PC-3 (cell line): ENCODE measurements at places on chromosomes 11 and 22.

DNA sequence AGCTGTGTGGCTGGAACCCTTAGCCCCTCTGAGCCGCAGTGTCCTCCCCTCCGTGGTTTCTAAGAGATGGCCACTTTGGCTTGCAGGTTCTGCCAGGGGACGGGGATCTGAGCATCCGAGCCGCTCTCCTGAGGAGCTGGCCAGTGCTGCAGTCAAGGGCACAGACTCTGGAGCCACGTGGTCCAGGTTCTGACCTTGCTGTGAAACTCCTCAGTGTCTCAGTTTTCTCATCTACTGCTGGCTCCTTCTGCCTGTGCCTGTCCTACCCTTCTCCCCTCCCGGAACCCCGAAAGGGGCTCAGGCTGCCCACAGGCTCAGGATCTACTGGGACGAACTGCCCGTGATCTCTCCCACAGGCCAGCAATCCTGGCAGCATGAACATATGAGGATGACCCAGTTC lies 65.4 kb upstream of the TTLL12 start:
- no peak for DNase-seq

DNA sequence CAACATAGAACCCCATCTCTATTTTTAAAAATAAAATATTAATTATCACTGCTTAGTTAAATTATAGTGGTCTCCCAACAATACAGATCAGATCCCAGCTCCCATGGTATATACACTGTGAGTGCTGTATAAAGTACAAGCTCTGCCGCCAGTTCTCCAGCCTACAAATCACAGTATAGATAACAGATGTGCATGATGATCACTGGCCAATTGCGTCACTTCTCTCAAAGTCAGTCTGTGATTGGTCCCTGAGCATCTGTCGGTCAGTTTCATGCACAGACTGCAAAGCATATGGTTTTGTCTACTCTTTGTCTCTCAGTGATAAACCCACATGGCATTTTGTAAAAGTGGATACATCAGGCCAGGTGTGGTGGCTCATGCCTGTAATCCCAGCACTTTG lies 15.7 kb downstream of the PPARA start:
- DNase-seq, result no peak

DNA sequence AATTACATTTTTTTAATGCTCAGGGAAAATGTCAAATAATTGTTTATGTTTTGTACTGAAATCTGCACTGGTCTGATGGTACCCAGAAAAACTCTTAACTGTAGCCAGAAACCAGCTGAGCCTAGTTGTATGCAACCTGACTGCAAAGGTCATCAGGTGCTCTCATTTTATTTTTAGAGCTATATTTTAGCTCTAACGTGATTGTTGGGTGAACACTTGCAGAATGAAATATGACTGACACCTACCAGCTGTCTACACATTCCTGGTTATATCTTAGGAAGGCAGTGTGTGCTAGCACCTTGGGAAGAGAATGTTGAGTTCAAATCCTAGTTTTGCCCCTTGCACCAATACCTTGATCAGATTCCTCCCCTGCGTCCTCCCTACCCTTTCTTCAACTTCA lies 23.6 kb downstream of the PTPRJ start:
- DNase-seq, result no peak

DNA sequence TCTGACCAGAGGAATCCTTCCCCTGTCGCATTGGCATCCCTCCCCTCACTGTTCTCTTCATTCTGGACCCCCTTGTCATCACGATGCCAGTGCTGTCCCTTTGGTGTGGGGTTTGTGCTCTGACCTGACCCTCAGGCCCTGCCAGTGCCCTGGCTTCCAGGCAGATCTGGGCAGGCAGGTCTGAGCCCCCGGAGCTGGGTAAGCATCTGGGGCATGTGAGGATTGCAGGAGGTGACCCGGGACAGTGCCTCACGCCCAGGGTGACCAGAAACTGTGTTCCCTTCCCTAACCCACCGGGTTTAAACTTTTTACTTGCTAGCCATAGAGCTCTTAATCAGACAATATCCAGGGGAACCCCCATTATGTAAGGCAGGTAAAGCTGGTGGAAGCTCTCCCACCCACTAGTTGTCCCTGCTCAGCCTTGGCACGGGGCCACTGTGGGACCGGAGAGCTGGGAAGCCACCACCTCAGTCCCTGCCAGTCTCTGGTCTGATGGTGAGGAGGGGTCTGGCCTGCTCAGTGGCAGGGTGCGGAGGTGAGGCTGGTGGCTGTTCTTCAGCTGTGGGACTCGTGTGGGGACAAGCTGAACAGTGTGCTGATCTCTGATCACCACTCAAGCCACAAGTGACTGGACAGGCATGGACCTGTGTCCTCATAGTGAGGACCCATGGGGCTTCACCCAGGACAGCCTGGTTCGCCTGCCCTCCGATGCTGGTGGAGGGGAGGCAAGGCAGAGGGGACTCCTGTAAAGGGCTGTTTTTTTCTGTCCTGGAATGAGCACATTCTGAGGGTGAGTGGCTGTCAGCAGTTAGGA lies 38.0 kb downstream of the BCR start:
- no peak for DNase-seq

DNA sequence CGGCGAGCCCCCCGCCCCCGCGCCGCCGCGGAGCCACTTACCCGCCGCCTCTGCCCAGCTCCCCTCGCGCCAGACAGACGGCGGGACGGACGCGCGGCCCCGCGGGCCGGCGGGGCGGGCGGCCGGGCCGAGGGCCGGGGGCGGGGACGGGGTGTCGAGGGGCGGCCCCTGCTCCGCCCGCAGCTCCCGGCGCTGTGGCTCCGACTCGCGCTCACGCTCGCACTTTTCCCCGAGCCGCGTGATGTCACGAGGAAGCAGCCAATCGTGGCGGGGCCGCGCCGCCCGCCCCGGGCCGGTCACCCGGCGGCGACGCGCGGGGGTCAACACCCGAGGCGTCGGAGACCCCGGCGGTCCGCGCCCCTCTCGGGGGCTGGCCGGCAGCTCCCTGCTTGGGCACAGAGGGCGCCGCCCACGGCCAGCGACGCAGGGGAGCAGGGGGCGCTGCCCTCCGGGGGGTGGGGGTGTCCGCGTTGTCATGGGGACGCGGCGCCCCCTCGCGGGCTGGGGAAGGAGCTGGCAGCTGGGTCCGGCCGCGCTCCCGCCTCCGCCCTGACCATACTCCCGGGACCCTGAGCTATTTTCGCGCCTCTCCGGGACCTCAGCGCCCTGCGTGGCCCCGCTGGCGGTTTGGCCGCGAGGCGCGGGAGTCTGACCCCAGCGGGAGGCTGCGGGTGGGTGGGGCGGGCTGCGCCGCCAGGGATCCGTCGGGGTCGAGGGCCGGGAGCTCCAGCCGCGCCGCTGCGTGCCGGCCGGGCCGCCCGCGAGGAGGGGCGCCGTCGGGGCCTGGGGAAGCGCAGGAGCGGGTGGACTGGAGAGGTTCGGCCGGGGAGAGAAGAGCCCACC lies at the start of gene CHRM4:
Gene CHRM4 (minus strand): TSS at position 199 of the 843 bp plus-strand sequence. CDS start 5,219 bp downstream, outside the sequence.
- no peak for DNase-seq

GRCh38 chr11:102320679-102321078 lies 3.4 kb downstream of the BIRC3 start:
- DNase-seq, result no peak

DNA sequence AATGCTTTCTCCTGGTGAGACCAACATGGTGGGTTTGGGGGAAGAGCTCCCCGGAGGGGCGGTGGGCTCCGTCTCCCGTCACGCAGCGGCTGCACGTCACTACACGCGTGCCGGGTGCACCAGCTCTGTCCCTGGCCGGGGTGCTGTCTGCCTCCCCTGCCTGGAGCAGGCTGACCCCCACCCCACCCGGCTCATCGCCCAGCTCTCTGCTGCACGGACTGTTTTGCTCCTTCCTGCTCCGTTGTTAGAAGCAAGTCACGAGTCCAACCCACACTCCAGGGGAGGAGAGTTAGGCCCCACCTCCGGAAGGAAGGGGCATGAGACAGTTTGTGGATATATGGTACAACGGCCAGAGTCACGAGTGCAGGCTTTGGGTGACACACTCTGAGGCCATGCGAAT lies 364.9 kb downstream of the BRD1 start:
- DNase-seq, result no peak

- DNase-seq, result peak; percentile 90
These were observed 1.3 kb upstream of the STX3 start for GRCh38 chr11:59753650-59754493.

GRCh38 chr22:29030618-29031226 lies 30.9 kb downstream of the C22orf31 start:
- DNase-seq, result peak; percentile 76

GRCh38 chr11:70601861-70602538 lies 203.7 kb downstream of the CTTN start:
- no peak for DNase-seq

GRCh38 chr11:102843489-102843888 lies at the start of gene MMP3:
TSS of gene MMP3 (minus strand) at chr11:102843609. CDS start at chr11:102843546, 63 bp downstream.
- peak; percentile 73 for DNase-seq

DNA sequence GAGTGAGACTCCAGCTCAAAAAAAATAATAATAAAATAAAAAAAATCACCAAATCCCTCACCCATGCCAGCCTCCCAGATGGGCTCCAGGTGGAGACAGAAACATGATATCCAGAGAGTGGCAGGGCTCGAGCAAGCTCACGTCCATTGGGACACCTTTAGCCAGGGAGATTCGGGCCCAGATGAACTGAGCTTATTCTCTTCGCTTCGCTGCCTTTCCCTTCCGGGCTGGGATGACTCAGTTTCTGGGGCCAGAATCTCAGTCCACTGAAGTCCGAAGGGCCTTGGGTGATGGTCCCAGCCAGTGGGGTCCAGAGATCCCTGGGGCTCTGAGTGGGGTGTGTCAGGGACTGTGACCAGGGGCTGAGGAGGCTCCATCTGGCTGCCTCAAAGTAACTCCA lies 23.0 kb upstream of the MYEOV start:
- DNase-seq, result no peak

DNA sequence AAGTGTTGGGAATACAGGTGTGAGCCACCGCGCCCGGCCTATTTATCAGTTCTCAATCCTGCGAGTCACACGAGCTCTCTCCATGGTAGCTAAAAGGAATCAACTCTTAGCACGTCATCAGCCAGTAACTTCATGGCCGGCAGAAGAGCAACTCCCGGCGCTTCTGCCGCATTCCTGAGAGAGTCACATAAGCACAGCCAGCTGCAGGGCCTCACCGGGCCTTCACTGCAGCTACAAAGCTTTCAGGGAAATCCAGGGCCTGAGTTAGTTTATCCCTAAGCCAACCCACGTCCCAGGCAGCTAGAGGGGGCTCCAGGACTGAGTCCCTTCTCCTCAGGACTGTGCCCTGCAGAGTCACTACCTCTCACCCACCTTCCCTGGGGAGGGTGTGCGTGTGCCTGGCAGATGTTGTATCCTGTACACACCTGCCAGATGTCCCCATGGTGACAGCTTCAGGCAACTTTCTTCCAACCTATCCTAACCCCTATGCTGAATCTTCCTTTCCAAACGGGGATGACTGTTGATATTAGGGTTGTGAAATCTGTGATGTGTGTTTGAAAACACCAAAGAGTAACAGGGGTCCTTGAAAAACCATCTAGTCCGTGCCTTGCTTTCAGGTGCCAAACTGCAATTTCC lies 45.9 kb upstream of the ARFGAP3 start:
- no peak for DNase-seq

DNA sequence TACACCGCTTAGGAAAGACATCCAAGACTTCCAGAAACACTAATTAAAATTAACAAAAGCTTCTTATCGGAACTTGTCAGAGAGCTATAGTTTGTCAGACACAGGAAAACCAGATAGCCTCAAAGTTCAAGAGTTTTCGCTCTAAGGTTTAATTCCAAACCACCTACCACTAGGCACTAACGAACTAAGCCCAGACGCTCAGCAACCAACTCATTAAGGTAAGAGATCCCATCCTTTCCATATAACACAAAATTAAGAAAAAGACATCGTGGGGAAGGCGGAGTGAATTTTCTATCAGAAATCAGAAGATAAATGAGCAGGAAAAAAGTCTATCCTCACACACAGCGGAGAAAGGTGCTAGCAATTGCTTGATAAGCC lies 382 bp downstream of the IMMP1L start:
- peak; percentile 5 for DNase-seq

DNA sequence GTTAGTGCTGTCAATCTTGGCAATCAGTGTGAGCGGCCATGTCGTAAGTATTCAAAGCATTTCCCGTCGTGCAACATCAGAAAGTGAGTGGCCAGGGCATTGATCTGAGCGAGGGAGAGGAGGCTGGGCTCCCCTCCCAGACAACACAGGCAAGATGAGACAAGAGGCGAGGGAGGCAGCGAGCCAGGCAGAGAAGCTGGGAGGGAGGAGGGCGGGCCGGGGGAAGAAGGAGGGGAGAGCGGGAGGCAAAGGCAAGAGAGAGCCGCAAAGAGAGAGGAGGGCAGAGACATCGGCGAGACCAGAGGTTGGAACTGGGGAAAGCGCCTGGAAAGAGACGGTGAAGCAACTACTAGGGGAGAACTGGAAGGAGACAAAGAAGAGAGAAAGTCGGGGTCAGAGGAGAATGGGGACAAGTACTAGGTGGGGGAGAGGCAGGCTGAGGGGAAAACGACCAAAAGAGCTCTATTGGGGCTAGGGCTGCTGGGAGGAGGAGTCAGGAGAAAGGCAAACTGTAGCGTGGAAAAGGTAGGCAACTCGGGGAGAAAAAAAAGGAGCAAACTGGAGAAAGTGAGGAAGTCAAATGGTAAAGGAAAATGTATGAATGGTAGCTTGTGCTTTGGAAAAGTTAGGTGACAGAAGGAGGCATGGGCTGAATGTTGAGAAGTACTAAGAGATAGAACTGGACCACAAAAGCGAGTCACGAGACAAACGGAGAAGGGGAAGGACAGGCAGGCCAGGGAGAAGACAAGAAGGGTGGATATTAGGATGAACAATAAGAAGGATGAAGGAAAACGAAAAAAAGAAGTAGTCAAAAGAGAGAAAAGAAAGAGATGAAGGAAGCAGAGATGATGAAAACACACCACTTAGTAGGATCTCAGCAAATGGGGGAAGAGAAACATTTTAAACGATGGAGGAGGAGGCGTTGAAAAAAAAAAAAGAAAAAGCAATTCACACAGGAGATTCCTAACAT lies 130.5 kb upstream of the C11orf58 start:
- no peak for DNase-seq

GRCh38 chr11:134349109-134349801 lies 17.5 kb downstream of the GLB1L2 start:
- no peak for DNase-seq

- no peak for DNase-seq
These were observed 75.7 kb downstream of the MPPED1 start for GRCh38 chr22:43487311-43488030.

DNA sequence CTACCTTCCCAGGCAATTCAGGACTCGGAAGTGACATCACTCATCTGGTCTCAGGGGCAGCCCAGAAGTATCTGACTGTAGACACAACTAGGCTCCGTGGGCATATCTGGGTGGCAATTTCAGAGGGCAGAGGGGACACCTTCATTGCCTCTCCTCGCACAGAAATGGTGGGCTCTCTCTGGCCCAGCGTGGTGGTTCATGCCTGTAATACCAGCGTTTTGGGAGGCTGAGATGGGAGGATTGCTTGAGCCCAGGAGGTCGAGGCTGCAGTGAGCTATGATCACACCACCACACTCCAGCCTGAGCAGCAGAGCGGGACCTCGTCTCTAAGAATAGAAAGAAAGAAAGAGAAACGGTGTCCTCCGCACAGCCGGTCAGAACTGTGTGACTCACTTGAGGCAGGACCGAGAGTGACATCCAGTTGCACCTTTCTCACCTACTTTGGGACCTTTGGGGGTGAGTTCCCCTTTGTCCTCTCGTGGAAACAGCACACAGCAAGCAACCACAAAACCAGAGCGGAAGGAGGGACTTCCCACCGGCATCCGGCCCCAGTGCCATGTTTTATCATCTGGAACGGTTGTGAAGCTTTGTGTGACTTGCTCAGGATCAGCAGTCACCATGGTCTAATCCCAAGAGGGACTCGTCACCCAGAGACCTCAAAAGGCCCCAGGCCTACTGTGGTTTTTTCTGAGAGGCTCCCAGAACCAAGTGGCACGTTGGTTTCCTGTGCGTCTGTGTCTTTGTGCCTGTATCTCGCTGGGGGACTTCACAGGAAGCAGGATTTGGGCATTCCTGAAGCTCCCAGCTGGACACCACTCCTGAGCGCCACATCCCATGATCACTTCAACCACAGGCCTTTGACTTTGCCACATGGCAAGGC lies 38.4 kb upstream of the EMID1 start:
- DNase-seq, result no peak
